ENCODE measurements at places on chromosomes 5 and 9.

DNA sequence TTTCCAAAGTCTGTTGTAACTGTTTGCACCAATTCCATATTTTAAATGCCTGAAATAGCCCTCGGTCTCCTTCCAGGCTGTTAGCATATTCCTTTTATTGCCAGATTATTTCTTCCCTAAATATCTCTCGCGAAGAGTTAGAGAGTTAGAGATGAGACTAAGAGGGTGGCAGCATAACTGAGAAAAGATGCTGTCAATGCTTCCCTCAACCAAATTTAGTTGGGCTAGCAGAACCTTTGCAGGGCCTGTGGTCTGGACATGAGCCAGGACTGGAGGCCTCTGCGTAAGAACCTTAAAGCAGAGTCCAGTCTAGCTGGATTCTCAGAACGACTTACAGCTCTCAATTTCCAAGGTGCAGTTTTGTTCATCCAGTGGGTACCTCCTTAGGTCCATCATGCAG is 135.9 kb downstream of the GABRB2 start:
- no peak for DNase-seq

GRCh38 chr5:123717139-123717538 is 205.2 kb downstream of the CSNK1G3 start:
- no peak for DNase-seq

DNA sequence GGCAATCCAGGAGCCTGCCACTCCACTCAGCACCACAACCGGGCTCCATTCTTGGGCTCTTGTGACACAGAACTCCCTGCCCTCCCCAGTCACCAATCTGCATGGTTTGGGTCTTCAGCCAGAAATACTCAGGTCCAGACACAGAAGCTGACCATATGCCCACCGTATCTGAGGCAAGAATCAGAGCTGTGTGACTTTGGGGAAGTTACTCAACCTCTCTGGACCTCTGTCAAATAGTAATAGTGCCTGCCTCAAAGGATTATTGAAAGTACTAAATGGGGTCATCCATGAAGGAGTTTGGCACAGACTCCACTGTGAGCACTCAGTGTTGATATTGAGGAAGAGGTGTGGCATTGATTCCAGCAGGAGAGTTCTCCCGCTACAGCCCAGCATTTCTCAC is 67.5 kb downstream of the PCDH1 start:
- no peak for DNase-seq

- no peak for DNase-seq
These were observed 59.4 kb upstream of the IRX4 start for GRCh38 chr5:1942158-1942557.

DNA sequence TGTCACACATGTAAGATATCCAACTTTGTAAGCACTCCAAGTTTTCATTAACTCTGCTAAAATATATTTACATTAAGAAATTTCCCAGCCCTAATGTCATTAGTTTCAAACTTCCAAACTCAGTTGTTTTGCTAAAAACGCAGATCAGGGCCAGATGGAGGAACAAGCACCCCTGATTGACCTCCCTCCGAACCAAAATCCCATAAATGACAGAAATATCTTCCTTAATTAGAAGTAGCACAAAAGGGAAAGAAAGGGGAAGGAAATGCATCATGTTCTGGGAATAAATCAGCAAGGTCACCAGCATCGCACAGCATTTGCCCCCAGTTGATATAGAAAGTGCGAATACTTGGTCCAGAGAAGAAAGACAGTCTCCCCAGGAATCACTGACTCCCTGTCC is 61.4 kb upstream of the RUFY1 start:
- DNase-seq = no peak

- no peak for DNase-seq
These were observed 207.4 kb downstream of the AGTPBP1 start for GRCh38 chr9:85534340-85534739.

GRCh38 chr5:177494346-177495195 is 2.8 kb downstream of the PDLIM7 start:
- no peak for DNase-seq

DNA sequence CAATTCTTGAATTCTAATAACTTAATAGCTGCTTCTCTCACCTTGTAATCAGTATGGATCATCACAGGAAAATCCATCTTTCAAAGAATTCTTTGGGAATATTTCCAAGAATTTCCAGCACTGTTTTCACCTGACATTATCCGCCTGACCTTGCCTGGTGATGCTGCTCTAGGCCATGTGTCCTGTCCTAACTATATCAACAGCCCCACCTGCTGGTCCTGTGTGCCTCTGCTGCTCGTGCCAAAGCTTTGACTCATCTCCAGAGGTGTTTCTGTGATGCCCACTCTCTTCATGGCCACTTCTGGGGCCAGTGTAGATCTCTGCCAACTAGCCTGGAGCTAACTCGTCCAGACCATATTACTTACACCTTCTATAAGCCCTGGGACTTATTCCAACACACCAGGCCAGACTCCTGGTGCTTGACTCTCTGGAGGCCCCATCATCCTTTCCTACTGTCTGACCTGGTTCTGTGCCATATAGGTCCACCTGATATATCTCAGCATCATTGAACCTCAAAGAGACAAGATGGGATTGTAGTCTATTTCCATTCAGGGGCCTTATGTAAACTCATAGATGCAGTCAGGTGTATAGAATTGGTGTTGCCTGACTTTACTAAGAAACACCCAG is 67.5 kb upstream of the CKMT2 start:
- DNase-seq = peak; percentile 18

DNA sequence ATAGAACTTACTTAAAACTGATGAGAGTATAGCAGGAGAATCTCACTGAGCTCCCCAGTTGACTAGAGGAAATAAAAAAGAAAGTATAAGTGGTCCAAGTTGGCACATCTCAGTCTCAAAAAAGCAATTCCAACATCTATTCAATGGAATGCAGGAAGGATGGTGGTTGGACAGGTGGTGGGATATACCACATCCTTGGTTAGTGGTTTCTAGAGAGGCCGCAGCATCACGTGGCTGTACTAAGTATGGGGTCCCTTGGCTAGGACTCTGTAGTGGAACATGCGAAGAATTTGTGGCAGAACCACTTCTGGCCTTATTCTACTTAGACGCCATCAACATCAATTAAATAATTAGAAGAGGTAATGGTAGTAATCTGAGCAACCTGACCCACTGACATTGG is 232.4 kb downstream of the SAXO1 start:
- no peak for DNase-seq

- no peak for DNase-seq
These were observed 144.9 kb downstream of the CDK5RAP2 start for GRCh38 chr9:120435091-120435490.

- no peak for DNase-seq
These were observed 106.3 kb downstream of the DAPK1 start for GRCh38 chr9:87603854-87604490.

- no peak for DNase-seq
These were observed 13.9 kb upstream of the UBE2QL1 start for GRCh38 chr5:6434731-6435130.

DNA sequence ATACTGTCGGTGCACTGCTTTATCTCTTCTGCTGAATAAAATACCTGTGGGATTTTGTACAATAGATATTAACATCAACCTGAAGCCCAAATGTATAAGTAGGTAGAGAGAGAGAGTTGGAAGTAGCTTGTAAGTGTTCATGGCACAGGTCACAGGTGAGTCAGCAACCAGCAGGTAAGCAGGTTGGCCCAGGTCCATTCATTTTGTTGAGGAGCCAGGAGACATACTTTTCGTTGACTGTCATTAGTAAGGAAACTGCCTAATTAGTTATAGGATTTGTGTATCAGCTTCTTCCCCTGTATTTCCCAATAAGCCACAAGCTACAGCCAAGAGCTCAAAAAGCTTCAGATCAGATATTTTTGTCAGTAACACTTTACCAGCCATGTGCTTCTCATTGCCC is 650.8 kb downstream of the IRX1 start:
- no peak for DNase-seq

DNA sequence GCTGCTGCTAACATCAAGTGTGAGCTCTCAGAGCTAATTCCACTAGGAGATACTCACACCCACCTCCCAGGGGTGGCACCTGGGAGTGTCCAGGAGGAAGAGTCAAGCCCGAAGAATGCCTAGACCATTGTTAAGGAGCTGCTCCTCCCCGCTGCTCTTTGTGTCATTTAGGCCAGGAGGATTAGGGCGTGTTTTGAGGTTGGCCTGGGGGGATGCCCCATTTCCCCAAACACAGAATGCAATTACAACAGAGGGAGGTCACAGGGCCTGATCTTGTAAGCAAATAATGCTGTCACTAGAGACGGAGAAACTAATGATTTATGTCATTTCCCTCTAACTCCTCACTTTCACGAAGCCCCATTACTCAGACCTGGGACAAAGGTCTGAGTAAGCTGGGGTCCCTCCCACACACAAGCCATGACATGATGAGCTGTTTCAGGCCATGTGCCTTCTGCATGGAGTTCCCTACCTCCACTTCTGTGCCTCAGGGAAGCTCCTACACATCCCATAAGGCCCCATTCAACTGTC is 312.5 kb downstream of the ACTL7B start:
- no peak for DNase-seq

GRCh38 chr5:127878174-127878750 is 175.1 kb downstream of the CCDC192 start:
- DNase-seq = no peak

GRCh38 chr5:57442080-57442839 is 40.4 kb downstream of the ACTBL2 start:
- no peak for DNase-seq

DNA sequence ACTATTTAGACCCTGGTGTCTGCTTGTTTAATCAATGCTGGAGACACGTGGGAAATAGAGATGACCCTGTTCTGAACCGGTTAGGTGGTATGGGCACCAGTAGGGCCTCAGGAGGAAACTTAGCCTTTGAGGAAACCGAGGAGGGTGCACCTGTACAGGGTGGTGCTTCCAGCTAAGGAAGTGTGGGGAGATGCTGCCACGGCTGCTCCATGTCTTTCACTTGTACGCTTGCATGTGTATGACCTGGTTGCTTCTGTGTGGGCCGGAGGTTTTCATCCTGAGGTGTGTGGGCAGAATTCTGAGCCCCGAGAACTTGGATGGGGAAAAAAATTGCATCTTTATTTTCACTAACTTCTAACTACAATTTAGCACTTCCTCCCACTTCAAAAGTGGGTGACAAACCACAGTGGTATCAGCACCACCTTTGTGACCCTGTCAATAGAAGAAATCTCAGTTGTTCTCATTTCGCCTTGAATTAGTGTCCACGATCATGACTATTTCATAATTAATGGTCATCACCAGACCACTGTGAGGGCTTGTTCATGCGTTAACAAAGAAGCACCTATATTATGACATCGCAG is 99.8 kb upstream of the SPATA31C2 start:
- DNase-seq = no peak

- no peak for DNase-seq
These were observed 20.2 kb upstream of the F2RL2 start for GRCh38 chr5:76643371-76643770.

DNA sequence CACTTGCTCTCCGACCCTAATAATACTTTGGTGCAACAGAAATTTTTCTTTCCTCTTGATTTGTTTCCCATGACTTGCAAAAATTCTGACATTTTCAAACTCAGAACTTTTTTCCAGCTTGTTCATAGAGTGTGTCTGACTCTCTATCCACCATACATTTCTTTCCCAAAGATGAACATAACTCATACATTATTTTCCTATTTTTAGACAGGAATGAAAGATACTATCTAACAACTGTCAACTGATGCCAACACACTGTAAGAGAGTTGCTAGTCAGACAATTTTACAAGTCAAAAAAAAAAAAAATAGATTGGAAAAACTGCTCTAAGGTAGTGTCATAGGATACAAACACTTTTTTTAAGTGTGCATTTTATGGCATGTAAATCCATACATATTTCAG is 1001.0 kb upstream of the WWC1 start:
- no peak for DNase-seq

- no peak for DNase-seq
These were observed 640.7 kb upstream of the ST8SIA4 start for GRCh38 chr5:101543780-101544179.

- no peak for DNase-seq
These were observed 122.2 kb upstream of the MAN2A1 start for GRCh38 chr5:109567374-109568044.

DNA sequence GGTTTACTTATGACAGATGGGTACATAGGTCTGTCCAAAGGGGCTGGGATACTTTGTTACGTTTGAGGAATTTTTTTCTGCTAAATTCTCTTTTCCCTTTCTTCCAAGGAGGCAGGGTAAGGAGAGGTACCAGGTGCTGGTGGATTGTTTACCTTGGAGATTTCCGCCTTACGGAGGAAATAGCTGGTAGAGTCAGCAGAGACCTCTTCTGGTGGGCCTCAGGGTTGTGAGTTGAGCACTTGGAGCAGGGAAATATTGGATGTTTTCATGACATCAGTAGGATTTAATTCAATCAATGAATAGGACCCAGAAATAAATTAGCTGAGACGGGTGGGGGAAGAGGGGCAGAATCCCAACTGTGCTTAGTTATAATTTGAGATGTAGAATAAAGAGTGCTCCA is 60.0 kb upstream of the TAF11L2 start:
- no peak for DNase-seq

- no peak for DNase-seq
These were observed 40.7 kb downstream of the SECISBP2 start for GRCh38 chr9:89358985-89359384.

GRCh38 chr9:33065157-33066076 is 11.1 kb downstream of the SMU1 start:
- no peak for DNase-seq

DNA sequence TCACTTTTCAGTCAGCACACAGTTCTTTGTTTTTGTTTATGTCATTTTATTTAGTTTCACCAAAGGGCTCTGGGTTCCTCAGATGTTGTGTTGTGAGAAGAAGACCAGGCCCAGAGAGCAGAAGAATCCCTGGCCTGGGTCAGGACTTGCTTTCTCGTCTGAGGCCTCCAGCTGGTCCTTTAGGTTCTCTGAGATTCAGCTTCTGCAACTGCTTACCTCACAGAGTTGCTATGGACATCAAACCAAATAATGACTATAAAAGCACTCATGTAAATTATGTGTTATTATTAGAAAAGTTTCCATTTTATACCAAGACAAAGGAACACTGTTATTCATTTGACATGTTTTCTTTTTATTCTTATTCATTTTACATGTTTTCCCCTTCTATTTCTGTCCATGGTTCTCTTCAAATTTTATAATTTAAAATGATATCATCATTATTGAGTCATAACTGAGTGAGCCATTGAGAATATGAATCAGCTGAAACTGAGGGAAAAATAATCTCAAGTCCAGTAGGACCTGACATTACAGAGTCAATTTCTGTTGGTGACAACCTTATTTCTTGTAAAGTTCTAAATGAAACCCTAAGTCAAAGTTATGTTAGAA is 44.0 kb upstream of the GLRX start:
- no peak for DNase-seq

GRCh38 chr5:139664086-139664693 is 16.0 kb downstream of the CXXC5 start:
- DNase-seq = no peak
